ENCODE measurements at places on chromosomes 6 and 20.

GRCh38 chr6:142332393-142333098 is 30.7 kb downstream of the ADGRG6 start:
- no peak for DNase-seq

DNA sequence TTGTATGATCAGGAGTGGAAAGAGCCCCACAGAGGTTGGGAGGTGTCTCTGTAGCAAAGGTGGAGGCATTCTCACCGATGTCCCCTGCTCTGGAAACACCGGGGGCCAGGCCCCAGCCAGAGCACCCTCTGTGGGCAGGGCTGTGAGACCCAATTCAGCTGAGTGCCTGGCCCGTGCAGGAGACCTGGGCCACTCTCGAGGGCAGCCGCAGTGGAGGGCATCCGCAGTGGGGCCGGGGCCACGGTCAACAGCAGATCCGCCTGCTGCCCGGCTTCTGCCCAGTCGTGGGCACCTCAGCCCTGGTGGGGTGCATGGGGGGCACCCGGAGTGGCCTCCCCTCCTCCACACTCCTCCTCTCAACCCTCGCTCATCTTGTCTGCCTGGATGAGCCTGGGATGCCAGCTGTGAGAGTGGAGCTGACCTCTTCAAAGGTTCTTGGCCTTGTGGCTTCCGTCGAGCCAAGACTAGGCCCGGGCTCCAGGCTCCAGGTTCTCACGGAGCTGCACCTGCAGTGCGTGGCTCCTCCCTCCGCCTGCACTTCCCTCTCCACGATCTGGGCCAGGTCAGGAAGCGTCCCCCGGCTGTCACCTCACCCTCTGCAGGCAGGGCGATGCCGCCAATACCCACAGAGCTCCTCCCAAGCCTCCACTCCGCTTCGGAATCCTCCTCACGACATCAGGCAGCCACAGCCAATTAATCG is 134.8 kb downstream of the TAF4 start:
- DNase-seq: peak; percentile 6

- no peak for DNase-seq
These were observed 46.7 kb downstream of the TMEM170B start for GRCh38 chr6:11584244-11584643.

DNA sequence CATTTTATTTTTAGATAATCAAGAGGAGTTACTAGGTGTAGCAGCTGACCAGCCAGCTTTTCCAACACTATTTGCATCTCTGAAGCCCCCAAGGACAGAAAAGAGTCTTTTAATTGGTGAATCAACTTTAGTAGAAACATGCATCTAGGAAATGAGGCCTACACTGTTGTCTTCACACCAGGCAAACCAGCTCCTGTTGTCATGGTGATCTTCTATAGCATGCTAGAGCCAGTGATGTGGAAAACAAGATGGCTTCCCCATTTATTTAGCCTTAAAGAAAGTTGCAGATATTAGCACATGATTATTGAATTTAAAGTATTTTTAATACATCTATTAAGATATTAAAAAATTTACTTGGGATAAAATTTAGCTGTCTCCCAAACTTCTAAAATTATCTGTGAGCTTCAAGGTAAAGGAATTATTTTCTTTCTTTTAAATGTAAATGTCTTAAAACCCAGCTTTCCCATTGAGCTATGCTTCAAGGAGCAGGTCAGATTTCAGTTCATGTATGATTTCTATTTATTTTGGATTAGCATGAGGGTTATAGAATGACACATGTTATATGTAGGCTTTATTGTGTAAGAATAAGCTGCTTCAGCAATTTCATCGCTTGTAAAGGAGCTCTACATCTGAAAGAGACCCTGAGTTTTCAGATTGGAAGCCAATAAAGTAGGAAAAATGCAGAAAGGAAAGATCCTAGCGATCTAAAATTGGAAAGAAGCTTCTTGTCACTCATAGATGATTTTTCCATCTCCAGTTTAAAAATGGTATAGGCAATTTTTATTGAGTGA is 564.9 kb upstream of the CITED2 start:
- no peak for DNase-seq

DNA sequence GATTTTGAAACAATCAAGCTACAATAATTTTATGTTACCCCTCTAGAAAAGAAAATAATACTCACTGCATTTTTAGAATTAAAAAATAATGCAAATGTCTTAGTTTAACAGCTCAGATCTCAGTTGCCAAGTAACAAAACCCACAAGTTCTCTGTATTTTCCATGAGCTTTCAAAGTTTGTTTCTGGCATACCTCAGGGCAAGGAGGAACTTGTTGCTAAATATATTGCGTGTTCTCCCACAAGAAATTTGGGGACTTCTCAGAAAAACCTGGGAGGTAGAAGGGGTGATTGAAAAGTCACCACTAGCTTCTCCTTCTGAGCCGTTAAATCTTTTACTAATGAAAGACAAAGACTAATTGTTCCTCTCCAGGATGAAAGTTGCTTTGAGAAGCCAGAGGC is 236.8 kb upstream of the MARCKS start:
- no peak for DNase-seq

- no peak for DNase-seq
These were observed 90.1 kb upstream of the MAP7 start for GRCh38 chr6:136640132-136640915.

DNA sequence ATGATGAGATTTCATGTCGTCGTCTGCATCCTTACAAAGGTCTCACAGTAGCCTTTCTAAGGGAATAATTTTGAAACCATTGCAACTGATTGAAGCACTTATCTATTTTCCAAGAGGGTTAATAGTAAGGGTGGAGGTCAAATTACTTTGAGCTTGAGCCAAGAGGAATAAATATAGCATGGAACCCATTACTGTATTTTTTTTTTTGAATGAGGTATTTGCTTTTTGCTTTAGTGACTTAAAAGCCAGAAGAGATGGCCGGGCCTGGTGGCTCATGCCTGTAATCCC is 78.3 kb downstream of the SCAND1 start:
- no peak for DNase-seq

- no peak for DNase-seq
These were observed 23.8 kb downstream of the MAS1 start for GRCh38 chr6:159914565-159914923.

DNA sequence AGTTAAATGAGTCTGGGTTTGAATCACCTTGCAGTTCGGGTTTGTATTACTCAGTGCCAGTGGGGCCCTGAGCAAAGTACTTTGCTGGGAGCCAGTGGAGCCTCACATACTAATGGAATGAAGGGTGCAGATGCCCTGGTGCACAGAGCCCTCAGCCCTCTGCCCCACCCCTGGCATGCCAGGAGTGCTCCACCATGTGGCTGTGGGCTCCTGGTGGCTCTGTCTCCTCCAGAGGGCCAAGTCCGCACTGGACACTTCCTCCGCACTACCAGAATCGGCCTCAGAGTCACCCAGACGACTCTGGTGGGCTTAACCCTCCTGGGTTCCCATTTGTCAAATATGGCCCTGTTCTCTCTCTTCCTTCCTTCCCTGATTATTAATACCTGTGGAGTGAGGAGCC is 94.0 kb downstream of the STK35 start:
- DNase-seq: no peak

GRCh38 chr6:47483853-47484546 is 6.4 kb downstream of the CD2AP start:
- no peak for DNase-seq

DNA sequence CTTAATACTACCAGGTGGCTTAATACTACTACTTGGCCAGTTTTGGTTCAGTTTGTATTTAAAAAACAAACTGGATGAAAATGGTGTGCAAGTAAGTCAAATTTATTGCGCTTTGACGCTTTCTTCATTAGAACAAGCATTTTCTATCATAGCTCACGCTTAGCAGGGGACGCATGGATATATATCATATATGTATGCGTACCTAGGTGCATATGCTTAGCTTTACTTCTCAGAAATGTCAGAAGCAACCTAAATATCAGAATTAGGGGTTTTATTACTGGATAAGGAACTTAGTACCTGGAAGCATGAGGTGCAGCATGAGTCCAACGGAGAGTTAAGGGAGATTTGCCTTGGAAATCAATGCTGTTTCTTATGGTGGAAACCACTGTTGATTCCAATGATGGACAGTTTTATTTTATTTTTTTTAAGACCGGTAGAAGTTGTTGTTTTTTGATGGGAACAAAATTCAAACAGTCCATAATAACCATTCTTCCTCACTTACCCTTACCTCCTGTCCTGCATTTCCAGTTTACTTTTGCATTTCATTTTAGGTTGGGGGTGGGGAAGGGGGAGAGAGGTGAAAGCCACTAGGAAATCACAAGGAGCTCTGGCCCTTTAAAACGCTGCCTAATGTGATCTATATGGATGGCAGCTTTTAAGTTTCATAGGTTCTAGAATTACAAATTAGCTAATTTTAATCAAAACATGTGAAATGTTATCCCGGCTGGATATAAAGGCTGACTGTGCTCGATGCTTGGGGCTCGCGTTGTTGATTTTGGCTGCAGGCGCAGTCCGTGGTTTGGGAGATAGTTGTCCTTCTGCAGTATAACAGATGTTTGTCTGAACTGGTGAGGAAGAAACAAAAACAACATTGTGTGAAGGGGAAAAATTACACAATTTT is 2.1 kb downstream of the SOBP start:
- DNase-seq: no peak

DNA sequence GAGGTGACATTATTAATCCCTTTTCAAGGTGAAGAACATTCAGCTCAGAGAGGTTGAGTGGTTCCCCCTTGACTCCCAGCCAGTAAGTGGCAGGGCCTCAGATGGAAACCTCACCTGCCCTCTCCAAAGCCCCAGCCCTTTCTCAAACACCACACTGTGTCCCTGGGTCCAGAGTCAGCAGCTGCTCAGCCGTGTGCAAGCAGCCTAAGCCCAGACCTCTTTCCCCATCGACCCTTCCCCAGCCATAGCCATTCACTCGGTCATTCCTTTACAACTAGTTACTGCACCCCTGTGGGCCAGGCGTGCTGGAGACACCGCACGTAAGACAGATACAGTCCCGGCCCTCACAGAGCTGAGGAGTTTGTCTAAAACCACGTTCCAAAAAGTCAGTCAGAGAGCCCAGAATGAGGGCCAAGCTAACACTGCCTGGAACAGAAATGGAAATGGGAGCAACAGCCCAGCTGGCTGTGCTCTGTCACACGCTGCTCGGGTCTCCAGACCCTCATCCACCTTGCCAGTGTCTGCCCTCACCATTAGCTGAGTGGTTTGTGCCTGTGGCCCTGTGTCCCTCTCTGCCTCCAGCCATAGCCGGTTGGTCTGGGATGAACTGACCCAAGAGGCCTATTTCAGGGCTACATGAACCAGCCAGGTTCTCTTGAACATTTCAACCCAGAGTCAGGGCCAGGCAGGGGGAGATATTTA is 29.6 kb downstream of the ZC3H12D start:
- DNase-seq: no peak

GRCh38 chr20:21126581-21126870 is 644 bp downstream of the KIZ start:
- DNase-seq: no peak

- no peak for DNase-seq
These were observed 34.9 kb upstream of the POPDC3 start for GRCh38 chr6:105214668-105215067.

GRCh38 chr20:46994341-46994740 is 99.7 kb downstream of the EYA2 start:
- DNase-seq: no peak

DNA sequence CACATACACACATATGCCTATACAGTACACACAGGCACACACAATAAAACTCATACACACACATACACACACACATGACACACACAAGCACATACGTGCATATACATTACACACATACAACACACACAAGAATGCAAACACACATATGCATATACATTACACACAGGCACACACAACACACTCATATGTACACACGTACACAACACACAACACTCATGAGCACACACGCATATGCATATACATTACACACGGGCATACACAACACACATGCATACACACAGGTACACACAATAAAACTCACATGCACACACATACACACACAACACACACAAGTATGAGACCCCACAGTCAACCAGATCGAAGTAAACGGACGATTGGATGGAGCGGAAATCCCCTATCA is 238.2 kb downstream of the ERMARD start:
- no peak for DNase-seq

DNA sequence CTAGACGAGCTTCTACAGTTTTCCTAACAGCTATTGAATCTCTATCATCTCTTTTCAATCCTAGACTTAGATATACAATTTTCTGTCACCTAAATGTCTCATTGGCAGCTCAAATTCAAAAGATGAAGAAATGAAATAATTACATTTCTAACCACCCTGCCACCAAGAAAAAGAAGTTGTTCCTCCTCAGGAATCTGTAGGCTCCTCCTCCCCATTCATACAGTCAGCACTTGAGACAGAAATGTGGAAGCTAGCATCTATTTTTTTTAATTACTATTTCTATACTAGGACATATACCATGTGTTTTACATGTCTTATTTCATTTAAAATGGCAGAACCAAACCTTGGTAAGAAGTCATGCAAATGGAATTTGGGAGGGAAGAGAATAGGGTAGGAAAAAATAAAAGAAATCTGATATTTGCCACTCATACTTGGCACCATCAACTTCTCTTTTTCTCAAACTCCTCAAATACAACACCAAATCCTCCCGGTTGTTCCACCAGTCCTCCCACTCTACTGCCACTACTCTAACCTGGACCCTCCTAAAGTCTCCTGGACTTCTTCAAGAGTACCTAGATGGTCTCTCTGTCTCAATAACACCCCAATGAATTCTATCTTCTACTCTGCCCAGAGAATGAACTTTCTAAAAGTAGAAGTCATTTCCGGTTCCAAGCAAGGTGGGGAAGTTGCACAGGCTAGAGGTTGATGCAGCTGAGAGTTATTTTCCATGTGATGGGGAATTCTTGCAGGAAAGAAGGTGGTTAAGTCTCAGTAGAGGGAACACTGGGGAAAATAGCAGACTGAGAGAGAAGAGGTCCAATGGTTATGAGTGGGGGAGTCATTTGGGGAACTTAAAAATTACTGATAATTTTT is 54.1 kb downstream of the ATXN1 start:
- no peak for DNase-seq
